ENCODE measurements at places on chromosomes 7 and 10. TPM values are rescaled to one million over a fixed set of nuclear protein-coding genes. Genes with fewer than 3 reads are reported as not detected.

DNA sequence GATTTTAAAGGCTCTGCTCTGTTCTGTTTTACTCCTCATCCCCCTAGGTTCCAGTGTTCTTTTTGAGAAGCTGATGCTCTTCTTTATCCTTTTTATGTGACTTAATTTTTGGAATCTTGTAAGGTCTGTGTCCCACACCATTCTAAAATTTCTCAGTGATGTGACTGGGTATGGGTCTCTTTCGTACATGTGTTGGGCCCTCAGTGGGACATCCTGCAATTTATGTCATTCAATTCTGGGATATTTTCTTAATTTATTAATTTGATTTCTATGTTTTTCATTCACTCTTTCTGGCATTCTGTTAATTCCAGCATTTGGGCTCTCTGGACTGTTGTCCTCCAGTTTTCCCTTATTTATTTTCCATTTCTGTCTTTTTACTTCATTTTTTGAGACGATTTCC lies 19.4 kb downstream of the CCDC126 start:
- no peaks in the 10 kb centered on the region for H3K4me1 ChIP-seq
- no peak overlapping the region for H3K27ac ChIP-seq
- peaks cover 9% of the 10 kb centered on the region for H3K36me3 ChIP-seq
- no peak for DNase-seq
- H3K4me3 ChIP-seq, result no peak overlapping the region
- no peaks in the 10 kb centered on the region for H3K27me3 ChIP-seq

- no peak overlapping the region for H3K4me3 ChIP-seq
- DNase-seq, result no peak
- no peaks in the 10 kb centered on the region for H3K27me3 ChIP-seq
- peaks cover 36% of the 10 kb centered on the region for H3K4me1 ChIP-seq
- no peak overlapping the region for H3K27ac ChIP-seq
Measured at GRCh38 chr7:101241015-101241363, 3.4 kb upstream of the CLDN15 start.

EBF3 gene
- polyA plus RNA-seq, result 0.12 TPM

MMRN2 gene
- polyA plus RNA-seq, result 0.32 TPM

GRCh38 chr10:78656417-78657162 lies 412.2 kb upstream of the ZMIZ1 start:
- H3K27me3 ChIP-seq, result no peaks in the 10 kb centered on the region
- no peaks in the 10 kb centered on the region for H3K4me1 ChIP-seq
- no peak overlapping the region for H3K4me3 ChIP-seq
- no peak overlapping the region for H3K27ac ChIP-seq
- no peaks in the 10 kb centered on the region for H3K36me3 ChIP-seq

DNA sequence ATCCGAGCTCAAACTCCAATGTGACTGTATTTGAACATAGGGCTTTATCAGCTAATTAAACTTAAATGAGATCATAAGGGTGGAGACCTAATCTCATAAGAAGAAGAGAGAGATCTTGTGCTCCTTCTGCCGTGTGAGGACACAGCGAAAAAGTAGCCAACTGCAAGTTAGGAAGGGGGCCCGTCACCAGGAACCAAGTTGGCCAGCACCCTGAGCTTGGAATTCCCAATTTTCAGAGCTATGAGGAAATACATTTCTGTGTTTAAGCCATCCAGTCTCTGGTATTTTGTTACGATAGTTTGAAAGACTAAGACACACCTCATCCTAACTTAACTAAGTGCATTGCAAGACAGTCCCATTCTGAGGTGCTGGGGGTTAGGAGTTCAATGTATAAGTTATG lies 14.1 kb upstream of the WDR86 start:
- no peak overlapping the region for H3K27ac ChIP-seq
- peaks cover 12% of the 10 kb centered on the region for H3K4me1 ChIP-seq

GRCh38 chr7:38905056-38905759 lies 3.8 kb downstream of the VPS41 start:
- H3K27me3 ChIP-seq, result no peaks in the 10 kb centered on the region
- H3K27ac ChIP-seq, result no peak overlapping the region
- no peak overlapping the region for H3K4me3 ChIP-seq

IQUB gene
- polyA plus RNA-seq, result 0.57 TPM

GRCh38 chr10:99672884-99673283 lies 13.6 kb downstream of the ENTPD7 start:
- no peaks in the 10 kb centered on the region for H3K27me3 ChIP-seq
- H3K36me3 ChIP-seq, result no peaks in the 10 kb centered on the region
- DNase-seq, result no peak
- H3K27ac ChIP-seq, result no peak overlapping the region
- H3K4me1 ChIP-seq, result no peaks in the 10 kb centered on the region

- H3K4me1 ChIP-seq, result no peaks in the 10 kb centered on the region
- H3K36me3 ChIP-seq, result peaks cover 8% of the 10 kb centered on the region
- no peak overlapping the region for H3K4me3 ChIP-seq
- DNase-seq, result no peak
- H3K27me3 ChIP-seq, result no peaks in the 10 kb centered on the region
- H3K27ac ChIP-seq, result no peak overlapping the region
Measured at GRCh38 chr7:5500777-5501350, 77.2 kb upstream of the TNRC18 start.

DNA sequence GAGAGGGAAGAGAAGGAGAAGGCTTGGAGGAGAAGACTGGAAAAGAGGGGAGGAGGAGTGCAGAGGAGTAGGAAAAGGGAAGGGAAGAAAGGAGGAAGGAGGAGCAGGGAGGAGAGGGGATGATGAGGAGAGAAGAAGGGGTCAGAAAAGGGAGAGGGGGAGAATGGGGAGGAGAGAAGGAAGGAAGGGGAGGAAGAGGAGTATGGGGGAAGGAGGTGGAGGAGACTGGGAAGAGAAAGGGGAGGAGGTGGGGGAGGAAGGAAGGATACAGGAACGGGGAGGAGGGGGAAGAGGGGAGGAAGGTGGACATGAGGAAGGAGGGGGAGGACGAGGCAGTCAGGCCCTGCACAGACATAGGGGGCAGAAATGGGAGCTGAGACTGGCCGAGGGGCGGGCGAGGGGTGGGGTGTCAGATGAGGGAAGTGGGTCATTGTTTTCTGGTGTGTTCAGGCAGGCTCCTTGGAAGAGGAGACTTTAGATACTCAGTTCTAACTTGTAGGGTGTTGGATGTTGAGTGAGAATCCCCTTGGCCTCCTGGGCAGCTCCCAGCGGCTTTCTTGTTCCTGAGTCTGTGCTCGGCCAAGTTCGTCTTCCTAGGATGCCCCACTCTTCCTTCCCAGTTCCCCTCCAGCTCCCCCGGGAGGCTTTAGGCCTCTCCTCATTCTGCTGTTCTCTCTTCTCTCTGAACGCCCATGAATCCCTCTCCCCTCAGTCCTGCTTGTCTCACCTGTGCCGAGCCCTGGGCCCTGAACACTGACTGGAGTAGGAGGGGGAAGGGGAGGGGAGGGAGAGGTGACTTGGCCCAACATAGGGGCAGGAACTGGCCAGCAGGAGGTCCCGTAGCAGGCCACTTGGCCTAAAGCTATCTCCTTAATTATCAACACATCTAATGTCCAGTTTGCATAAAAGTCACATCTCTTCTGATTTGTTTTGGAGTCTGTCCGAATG lies 12.8 kb upstream of the CRHR2 start:
- H3K27ac ChIP-seq, result no peak overlapping the region
- H3K27me3 ChIP-seq, result no peaks in the 10 kb centered on the region
- no peaks in the 10 kb centered on the region for H3K36me3 ChIP-seq

SLC13A1 gene
- polyA plus RNA-seq, result not detected

GPR85 gene
- polyA plus RNA-seq, result not detected

All from GM23338 (cell line).